Activated T-cell treated with anti-CD3 and anti-CD28 coated beads for 48 hours (primary cell): ENCODE measurements at places on chromosomes 3 and 15.
A peak's percentile ranks its signal among the peaks of the same experiment; 100 is the strongest.

DNA sequence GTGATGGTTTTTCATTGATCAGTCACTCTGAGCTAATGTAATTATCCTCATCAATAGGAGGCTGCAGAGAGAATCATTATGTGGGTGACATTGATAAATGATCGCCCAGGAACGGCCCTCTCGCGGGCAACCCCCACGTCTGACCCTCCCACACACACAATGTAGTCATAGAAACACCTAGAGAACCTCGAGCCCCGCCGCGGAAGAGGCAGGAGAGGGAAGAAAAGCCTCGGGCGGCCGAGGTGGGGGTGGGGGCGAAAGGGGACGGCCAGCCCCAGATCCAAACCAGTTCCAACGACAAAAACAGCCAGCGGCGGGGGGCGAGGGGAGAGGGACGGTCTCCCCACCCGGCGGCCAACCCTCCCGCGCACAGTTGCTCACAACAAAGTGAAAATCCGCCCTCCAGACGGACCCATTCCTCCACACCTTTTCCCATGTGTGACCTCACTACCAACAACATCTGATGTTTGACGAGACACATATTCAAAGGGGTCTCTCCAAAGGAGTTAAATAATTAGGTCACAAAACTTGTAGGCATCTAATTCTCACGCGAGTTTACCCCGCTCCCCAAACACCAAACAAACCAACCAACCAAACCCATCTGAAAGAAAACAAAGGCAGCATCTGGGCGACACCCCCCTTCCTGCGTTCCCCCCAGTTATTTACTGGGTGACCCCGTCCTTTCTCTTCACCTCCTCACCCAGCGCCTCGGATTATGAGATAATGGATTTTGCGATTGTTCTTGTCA is 213.0 kb downstream of the MEIS2 start:
- no peak for DNase-seq

GRCh38 chr15:51274956-51275355 is 63.4 kb downstream of the CYP19A1 start:
- DNase-seq: no peak

GRCh38 chr3:10262027-10262426 is 13.8 kb downstream of the TATDN2 start:
- DNase-seq: no peak

- DNase-seq: no peak
Observed at GRCh38 chr15:68829068-68829467, 8.4 kb upstream of the ANP32A start.

DNA sequence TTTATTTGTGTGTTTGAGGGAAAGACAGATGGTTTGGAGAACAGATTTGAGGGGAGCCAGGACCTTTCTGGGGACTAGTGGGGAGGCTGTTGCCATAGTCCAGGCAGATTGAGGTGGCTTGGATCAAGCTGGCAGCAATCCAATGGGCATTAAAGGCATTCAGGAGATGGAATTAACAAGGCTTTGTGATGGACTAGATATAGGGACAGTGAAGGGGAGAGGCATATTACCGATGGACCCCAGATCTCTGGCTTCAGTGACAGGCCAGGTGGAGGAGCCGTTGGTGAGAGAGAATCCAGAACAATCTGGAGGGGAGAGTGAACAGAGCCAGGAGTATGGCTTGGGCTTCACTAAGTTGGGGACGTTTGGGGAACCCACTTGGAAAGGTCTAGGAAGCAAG is 124.8 kb downstream of the EEFSEC start:
- no peak for DNase-seq

DNA sequence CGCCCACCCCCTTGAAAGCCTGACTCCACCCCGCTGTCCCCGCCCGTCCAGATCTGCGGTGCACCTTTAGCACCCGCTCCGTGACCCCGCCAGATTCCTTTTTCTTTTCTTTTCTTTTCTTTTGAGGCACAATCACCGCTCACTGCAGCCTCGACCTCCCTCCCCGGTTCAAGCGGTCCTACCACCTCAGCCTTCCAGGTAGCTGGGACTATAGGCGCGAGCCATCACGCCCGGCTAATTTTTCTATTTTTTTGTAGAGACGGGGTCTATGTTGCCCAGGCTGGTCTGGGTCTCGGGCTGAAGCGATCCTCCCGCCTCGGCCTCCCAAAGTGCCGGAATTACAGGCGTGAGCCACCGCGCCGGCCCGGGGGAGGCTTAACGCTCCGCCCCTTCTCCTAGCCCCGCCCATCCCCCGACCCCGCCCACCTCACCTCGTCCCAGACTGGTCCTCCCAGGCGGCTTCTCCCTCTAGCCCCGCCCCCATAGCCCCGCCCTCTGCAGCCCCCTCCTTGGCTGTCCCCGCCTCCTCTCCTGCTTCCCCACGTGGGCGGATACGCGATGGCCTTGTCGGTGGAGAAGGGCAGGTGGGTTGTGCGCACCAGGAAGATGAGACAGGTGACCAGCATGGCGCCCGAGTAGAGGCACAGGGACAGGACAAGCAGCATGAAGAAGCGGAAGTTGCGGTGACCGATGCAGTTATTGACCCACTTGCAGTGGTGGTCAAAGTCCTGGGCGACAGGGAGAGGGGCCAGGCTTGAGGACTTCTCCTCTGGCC is 3.2 kb downstream of the ZDHHC19 start:
- DNase-seq: peak; percentile 65

DNA sequence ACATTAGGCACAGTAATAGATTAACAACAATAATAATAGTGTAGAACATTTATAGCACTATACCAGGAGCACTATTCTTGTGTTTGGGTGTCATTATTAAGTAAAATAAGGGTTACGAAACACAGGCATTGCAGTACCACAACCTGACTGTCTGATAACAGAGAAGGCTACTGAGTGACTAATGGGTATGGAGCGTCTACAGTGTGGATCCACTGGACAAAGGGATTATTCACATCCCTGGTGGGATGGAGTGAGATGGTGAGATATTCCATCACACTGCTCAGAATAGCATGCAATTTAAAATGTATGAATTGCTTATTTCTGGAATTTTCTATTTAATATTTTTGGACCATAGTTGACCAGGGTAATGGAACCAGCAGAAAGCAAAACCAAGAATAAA is 18.2 kb downstream of the MINDY4B start:
- DNase-seq: no peak

GRCh38 chr3:112514527-112515128 is 15.4 kb upstream of the BTLA start:
- no peak for DNase-seq

DNA sequence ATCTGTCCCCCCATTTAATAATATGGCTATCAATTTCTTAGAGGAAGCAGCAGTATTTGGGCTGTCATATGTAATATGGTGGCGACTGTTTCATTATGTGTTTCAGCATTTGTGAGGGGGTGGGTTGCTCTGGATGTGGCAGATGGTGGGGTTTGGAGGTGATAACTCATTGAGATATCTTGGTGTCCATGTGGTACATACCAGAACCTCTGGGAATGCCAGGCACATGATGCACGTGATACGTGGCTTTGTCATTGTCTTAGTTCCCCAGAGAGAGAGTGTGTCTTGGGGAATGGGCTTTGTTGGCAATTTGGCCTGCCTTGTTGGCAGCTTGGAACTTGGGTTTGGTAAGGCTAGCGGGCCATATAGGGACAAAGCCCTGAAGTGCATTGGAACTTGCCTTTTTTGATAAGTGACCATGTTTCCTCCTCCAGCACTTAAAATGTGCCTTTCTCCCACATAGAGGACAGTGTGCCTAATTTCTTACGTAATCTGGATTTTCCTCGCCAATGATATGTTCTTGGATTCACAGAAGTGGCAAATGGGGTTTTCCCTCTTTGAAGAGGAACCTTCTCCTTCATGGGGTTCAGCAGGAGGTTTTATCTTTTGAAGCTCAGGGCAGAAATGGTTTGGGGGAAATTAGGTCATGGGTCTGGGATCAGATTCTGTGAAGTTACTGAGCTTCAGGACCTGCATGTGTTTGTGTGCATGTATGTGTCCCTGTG is 79.5 kb downstream of the DNASE1L3 start:
- DNase-seq: no peak

- DNase-seq: no peak
Observed at GRCh38 chr15:68302729-68303128, 25.2 kb downstream of the FEM1B start.

DNA sequence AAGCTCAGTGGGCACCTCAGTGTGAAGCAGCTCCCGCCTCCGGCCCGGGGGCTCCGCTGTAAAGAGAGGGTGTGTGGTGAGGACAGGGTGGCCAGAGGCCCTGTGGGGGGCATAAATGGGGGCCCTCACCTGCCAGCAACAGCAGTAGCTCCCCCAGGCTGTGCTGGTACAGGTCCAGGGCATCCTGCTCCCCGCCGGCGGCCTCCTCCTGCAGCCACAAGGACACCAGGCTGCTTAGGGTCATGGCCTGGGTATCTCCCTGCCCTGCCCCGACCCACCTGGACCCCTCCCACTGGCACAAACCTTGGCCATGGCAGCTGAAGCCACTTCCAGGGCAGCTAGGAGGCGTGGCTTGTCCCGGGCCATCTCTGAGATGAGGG is 4.8 kb downstream of the ULK3 start:
- no peak for DNase-seq

DNA sequence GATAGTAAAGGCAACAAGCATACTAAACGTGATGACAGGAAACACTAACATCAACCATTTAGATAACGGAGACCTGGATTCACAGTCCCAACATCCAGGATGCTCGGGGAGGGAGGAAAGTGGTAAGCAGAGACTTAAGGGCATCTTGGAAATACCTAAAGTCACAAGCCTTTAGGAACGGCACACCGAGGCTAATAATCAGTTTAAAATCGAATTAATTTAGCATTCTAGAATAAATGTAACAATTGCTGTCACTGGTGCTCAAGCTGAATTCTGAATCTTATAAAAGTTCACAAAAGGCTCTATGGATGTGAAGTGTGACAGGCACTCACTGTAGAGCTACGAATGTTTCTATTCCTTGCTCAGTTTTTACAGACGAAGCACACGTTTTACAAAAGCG is 1.3 kb downstream of the CD47 start:
- no peak for DNase-seq

GRCh38 chr15:75178171-75178937 is 23.3 kb upstream of the C15orf39 start:
- no peak for DNase-seq

GRCh38 chr3:168470380-168470779 is 374.7 kb upstream of the GOLIM4 start:
- no peak for DNase-seq

- DNase-seq: no peak
Observed at GRCh38 chr3:131260525-131260924, 121.0 kb upstream of the NUDT16 start.

DNA sequence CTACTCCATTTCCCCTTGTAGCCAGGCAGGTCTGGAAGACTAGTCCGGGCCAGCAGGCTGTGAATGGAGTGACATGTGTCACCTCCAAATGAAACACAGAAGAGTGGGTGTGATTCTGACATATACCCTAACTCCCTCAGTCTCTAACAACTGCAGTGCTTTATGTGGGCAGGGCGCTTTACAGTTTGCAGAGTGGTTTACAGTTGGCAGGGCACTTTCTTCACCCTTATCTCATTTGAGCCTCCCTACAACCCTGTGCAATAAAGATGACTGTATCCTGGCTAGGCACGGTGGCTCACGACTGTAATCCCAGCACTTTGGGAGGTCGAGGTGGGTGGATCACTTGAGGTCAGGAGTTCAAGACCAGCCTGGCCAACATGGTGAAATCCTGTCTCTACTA is 176.3 kb downstream of the RAB11A start:
- DNase-seq: no peak

GRCh38 chr3:108966773-108967172 is 13.1 kb upstream of the GUCA1C start:
- DNase-seq: no peak

DNA sequence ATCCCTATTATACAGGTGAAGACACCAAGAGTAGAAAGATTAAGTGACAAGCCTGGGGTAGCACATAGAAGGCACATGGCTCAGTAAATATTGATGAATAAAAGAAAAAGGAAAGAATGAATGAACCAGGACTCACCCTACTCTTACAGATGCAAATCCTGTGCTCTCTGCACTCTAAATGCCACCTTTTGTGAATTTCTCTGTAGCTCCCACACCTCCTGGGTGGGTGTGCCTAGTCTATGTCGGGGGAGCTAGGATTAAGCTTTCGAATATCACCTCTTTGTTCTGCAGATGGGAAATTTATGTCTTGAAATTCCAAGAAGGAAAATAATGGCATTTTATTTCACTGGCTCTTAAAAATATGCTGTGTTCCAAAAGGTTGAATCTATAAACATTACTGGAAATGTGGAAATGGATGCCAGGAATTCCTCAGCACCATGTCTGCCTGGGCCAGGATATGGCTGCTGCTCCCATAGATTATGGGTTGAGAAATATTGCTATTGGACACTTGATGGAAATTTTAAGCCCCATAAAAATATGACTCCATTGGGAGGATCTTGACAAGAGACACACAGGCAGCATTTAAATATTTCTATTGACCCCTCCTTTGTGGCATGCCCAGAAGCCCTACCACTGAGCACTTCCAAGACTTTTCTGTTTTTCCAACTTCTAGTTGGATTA is 43.3 kb downstream of the CCNB2 start:
- no peak for DNase-seq

DNA sequence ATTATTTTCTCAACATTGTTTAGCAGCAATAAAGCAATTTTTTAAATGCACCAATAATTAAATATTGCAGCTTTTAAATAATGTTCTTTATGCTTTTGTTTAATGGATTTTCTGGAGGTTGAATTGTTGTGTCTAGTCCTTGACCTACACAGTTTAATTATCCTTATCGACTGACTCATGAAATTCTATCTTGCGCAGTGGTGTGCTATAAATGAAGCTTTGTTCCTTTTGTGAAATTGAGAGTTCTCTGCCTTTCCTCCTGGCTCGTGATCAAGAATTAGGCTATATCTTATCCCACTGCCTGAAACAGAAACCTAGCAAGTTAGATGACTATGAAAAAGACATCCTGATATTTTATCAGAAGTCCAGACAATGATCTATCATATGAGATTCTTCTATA is 37.0 kb upstream of the PIK3R4 start:
- DNase-seq: no peak

DNA sequence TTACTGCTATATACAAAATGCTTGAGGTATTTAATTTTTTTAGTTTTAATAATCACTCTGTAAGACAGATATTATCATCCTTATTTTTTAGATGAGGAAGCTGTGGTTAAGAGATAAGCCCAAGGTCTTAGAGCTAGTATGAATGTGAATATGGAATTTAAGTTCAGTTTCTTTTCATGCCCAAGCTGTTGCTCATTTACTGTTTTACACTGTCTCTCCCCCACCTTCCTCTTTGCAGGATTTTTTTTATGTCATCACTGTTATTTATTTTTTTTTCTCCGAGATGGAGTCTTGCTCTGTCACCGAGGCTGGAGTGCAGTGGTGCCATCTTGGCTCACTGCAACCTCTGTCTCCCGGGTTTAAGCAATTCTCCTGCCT is 22.5 kb downstream of the MAP2K5 start:
- DNase-seq: no peak

- no peak for DNase-seq
Observed at GRCh38 chr15:90871139-90871715, 2.8 kb downstream of the FURIN start.

GRCh38 chr3:59978979-59979378 is 929.2 kb upstream of the CFAP20DC start:
- DNase-seq: peak; percentile 12

- no peak for DNase-seq
Observed at GRCh38 chr3:126543457-126544061, 15.2 kb downstream of the C3orf22 start.

- no peak for DNase-seq
Observed at GRCh38 chr3:117562000-117562399, 852.4 kb downstream of the TUSC7 start.

GRCh38 chr15:62795171-62795570 is 247.4 kb upstream of the TPM1 start:
- no peak for DNase-seq
